ENCODE measurements at places on chromosomes 16 and 17.

DNA sequence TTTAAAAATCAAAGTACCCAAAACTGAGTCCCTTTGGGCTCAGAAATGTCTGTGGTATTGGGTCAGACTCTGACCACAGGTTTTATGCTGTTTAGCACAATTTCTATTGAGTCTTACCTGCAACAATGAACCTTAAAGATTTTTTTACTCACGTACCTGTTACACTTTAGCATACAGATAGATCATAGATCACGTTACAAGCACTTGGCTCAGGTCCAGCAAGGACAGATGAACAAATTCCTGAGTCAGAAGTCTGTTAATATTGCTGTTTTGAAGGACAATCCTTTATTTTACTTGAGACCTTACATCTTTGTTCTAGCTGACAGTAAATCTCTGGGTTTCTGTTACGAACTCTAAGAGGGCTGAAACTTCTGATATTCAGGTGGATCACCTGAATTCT lies 12.8 kb downstream of the SLC7A6OS start:
- DNase-seq: no peak

GRCh38 chr16:9484881-9485280 lies 393.4 kb downstream of the HAPSTR1 start:
- no peak for DNase-seq

DNA sequence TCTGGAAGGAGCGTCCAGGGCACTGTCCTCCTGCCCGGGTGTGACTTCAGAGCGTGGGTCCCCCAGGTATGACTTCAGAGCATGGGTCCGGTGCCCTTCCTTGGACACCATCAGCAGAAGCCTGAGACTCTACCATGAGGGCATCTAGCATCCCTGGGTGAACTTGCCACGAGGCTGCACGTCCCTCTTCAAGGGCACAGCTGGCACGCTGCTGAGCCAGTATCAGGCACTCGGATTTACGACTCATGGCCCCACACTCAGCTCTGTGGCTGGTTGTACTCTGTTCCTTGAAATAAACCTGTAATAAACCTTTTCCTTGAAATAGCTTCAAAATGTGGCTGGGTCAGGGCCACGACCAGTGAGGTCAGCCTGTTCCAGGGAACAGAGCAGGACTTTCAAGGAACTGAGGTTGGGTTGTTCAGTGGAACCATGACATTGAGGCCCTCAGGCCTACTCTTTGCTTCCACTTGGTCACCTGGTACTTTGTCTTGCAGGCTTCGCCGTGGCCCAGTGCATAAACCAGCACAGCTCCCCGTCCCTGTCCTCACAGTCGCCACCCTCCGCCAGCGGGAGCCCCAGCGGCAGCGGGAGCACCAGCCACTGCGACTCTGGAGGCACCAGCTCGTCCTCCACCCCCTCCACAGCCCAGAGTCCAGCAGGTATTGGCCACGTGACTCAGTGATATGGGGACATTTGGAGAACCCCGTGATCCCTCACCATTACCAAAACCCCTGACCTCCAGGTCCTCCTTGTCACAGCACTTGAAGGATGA lies 89.9 kb downstream of the SOCS1 start:
- DNase-seq: no peak

- no peak for DNase-seq
These were observed 678 bp upstream of the AKAP10 start for GRCh38 chr17:19978209-19978802.

GRCh38 chr17:57849163-57849873 lies 526 bp downstream of the MRPS23 start:
- DNase-seq: no peak

- DNase-seq: no peak
These were observed 14.1 kb downstream of the ARHGEF15 start for GRCh38 chr17:8324132-8324531.

- no peak for DNase-seq
These were observed 22.6 kb upstream of the UBE2G1 start for GRCh38 chr17:4389079-4389478.

DNA sequence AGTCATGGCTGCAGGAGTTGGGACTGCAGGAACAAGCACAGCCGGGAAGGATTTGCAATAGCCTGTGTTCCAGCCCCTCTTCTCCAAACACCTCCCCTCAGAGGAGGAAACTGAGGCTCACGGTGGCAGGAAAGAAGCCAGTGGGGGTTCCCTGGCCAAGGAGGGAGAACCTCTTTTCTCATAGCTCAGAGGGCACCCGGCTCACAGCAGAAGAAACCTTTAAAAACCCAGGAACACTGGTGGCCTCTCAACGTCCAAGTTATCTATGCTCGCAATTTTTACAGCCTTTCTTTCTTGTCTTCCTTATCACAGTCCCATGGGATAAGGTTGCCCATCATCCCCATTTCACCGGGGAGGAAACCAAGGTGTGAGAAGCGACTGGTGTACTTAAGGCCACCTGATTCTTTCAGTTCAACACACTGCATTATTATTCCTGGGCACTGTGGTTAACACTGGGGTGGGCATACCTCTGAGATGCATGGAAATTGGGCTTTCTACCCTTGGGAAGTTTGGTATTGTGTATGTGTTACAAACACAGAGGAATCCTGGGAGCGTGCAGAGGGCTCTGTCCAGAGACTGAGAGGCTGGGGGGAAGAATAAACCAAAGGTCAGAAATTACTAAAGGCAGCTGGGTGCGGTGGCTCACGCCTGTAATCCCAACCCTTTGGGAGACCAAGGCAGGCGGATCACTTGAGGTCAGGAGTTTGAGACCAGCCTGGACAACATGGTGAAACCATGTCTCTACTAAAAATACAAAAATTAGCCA lies 791 bp upstream of the ZNF629 start:
- no peak for DNase-seq

- DNase-seq: no peak
These were observed 104.3 kb downstream of the N4BP1 start for GRCh38 chr16:48505705-48506104.

DNA sequence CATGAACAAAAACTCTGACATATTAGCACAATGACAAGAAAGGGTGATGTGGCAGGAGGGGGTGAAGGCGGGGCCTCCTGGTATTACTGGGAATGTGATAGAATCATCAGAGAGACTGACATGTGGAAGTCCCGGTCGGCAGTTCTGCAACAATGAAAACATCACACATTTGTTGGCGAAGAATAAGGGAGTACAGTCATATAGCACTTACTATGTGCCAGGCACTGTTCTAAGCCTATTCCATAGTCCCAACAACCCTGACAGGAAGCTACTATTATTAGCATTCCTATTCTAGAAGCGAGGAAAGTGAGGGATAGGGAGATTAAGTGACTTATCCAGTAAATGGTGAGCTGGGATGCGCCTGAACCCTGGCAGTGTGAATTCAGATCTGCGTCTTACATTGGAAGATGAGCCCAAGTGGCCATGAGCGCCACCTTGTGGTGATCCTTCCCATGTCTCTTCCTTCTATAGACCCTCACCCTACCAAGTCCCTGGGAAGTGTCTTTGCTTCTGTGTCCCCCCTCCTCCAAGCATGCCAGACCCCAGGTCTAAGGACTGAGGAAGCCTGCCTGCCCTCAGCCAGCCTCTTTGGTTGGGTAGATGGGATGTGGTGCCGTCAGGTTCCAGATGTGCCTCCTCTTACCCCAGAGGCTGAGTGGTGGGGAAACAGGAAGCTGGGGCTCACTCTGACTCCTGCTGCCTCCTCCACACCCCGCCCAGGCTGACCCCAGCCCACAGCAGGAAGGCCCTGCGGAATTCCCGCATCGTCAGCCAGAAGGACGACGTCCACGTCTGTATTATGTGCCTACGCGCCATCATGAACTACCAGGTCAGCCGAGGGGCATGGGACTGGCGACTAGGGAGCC lies 14.0 kb downstream of the FMNL1 start:
- peak; percentile 81 for DNase-seq

GRCh38 chr17:74210191-74211140 lies 2.9 kb upstream of the TTYH2 start:
- peak; percentile 79 for DNase-seq

DNA sequence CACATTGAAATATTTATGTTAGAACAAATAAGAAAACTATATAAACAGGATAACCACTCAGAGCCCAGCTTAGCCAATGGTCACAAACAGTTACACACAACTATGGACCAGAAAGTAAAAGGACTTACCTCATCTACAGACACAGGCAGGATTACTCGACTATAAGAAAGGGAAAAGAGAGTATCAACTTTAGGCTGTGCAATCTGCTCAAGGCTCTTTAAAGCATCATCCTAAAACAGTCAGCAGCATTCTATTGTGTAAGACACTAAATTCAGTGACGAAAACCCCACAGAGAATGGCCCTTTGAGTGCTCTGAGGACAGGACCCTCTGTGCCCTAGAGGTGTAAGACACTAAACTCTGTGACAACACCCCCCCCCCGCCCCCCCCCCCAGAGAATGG lies 4.2 kb downstream of the PITPNA start:
- DNase-seq: no peak

- DNase-seq: no peak
These were observed 363.6 kb downstream of the SHISA9 start for GRCh38 chr16:13264749-13265552.

DNA sequence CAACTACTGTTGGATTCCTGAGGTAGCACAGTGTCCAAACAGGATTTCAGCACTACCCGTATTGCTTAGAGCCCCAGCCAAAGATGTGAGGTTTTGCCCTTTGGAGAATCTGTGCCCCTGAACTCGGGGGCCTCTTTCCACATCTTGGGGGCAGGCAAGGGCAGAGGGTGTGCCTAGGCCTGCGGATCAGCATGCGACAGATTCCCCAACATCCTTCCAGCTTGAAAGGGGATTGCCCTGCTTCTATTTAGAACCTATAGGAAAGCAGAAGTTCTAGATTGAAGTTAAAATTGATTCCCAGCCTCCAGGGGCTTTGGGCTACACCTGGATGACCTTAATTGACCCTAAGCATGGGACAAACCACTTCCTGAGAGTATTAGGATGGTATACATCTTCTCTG lies 19.6 kb downstream of the NOD2 start:
- DNase-seq: no peak

- no peak for DNase-seq
These were observed 428 bp upstream of the SALL1 start for GRCh38 chr16:51151435-51151960.

DNA sequence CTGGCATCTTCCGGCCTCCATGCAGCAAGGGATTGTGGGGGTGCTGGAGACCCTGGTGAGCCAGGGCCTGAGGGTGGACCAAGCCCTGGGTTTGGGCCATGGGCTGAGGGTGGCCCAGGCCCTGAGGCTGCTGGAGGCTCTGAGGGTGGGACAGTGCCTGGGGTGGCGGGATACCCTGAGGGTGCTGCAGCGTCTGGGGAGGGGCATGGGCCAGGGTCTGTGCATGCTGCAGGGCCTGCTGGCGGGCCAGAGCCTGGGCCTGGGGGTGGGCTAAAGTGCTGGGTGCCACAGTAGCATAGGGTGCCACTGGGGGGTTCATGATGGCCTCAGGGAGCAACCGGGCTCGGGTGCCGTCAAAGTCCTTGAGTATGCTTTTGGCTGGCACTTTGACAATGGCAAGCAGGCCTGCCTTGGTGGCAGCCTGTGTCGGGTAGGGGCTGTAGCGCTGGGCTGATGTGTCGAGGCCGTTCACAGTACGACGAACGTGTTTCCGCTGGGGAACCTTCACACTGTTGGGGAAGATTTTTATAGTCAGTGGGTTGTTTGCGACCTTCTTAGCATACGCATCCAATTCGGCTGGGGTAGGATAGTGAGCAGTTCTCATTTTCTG lies 15.6 kb downstream of the TRAF4 start:
- no peak for DNase-seq

DNA sequence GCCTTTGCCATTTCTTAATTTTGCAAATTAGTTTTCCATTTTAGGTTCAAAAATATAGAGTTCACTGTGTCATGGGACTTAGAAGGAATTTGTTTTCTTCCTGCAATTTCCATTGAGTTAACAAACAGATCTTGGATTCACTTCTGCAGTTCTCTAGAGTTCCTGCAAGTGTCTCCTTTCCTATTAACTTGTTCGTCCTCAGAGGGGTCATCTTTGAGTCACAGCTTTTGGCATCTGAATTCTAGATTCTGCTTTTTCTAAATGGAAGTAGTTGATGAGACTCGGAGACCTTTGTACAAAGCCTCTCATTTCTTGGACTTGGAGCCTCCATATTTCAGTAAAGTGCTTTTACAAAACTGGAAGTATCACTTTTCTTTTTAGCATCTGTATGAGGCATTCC lies 323.3 kb downstream of the BCAS3 start:
- DNase-seq: no peak

- no peak for DNase-seq
These were observed 137.7 kb downstream of the KATNIP start for GRCh38 chr16:27687605-27688004.

- DNase-seq: no peak
These were observed 611 bp downstream of the SMARCE1 start for GRCh38 chr17:40646791-40647623.

- no peak for DNase-seq
These were observed 1058.3 kb upstream of the RBFOX1 start for GRCh38 chr16:6274351-6274750.

- peak; percentile 44 for DNase-seq
These were observed 106.8 kb downstream of the METRNL start for GRCh38 chr17:83186226-83186625.

DNA sequence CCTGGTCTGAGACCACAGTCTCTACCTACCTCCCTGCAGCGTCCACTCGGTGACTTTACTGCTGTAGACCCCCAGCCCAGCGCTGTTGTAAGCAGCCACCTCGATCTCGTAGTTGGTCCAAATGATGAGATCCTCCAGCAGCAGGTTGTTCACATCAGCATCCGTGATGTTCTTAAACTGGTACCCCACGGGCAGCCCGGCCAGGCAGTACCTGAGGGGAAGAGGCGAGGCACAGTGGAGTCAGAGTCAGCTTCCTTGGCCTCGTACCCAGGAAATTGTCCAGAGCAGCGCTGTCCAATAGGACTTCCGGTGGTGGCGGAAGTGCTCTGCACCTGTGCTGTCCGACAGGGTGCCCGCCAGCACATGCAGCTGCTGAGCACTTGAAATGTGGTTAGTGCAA lies 104.0 kb upstream of the CDC42EP4 start:
- no peak for DNase-seq

- DNase-seq: no peak
These were observed 6.1 kb downstream of the ZC3H18 start for GRCh38 chr16:88576307-88576706.

DNA sequence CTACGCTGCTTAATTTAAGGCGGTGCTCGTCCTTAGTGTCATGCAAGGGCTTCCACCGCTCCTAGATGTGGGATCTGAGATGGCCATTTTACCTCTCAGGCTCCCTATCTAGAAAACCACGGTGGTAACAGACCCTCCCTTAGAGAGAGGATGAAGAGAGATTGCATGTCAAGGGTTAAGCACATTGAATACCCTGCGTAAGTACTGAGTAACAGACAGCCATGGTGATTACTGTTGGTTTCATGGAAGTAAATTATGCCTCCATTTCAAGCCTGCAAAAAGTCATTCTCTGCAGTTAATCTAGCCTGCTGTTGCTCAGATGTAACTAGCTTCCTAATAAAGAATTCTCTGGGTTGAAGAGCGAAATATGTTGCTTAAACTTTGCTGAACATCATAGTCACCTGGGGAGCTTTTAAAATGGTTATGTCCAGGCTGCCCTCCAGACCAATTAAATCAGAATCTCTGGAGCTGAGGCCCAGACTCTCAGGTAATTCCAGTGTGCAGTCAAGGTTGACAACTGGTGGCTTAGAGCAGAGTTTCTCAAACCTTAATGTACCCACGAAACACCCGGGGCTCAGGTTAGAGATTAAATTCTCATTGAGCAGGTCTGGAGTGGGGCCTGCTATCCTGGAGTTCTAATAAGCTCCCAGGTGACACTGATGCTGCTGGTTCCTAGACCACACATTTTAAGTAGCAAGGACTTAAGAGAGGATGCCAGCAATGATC lies 167.1 kb downstream of the SNX29 start:
- DNase-seq: no peak
